ENCODE measurements at places on chromosomes 11 and 22.

GRCh38 chr11:59283311-59283710 lies 70.6 kb upstream of the MPEG1 start:
- DNase-seq, result no peak

DNA sequence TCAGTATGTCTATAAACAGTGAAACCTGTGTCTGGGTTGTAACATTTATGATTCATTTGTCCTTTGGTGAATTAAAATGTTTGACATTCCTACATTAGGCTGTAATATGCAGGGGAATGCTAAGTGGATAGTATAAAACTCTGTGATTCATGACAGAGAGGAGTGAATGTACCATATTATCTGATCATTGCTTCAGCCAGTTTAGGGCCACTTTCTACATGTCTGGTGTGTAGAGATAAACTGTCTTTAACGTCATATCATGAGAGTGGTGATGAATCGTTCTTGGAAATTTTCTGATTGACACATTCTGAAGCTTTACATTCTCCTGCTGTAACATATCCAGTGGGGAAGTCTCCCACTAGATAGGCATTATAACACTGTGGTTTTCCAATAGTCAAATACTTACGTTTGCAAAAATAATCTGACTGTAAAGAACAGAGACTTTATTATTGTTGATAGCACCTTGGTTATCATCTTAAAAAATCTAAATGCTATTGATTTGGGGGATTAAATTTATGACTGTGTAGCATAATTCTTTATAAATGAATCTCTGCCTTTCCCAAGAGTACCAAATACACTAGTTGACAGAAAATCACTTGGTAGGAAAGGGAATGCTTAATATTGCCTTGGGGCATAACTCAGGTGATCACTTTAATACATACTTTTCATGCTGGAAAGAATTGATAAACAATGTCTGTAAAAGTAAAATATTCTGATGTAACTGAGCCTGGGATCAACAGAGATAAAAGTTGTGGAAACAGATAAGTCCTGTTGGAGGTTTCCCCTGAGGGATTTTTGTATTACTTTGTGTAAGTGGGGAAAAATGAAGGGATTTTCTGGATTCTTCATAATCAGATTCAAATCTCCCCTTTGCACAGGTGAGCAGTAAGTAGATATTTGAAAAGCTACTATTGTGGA lies 427.9 kb downstream of the JRKL start:
- no peak for DNase-seq

DNA sequence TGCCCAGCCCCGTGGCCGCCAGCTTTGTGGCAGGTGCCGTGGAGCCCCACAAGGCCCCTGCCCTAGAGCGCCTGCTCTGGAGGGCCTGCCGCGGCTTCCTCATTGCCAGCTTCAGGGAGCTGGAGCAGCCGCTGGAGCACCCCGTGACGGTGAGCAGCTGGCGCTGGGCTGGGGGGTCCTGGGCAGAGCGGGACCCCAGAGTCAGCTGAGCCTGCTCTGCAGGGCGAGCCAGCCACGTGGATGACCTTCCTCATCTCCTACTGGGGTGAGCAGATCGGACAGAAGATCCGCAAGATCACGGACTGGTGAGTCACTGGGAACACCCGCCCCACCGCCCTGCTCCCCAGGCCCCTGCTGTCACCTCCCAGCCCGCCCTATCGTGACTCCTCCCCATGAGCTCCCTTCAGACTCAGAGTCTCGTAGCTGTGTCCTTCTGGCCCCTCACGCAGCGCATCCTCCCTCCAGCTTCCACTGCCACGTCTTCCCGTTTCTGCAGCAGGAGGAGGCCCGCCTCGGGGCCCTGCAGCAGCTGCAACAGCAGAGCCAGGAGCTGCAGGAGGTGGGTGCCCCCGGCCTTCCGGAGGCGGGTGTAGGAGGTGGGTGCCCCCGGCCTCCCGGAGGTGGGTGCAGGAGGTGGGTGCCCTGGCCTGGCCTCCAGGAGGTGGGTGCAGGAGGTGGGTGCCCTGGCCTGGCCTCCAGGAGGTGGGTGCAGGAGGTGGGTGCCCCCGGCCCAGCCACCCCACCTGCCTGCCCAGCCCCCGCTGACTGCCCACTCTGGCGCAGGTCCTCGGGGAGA lies 4.7 kb downstream of the TCIRG1 start:
- no peak for DNase-seq

GRCh38 chr11:15430381-15430780 lies 315.7 kb downstream of the INSC start:
- DNase-seq, result no peak

GRCh38 chr11:47183969-47184368 lies 2.3 kb downstream of the PACSIN3 start:
- DNase-seq, result no peak

DNA sequence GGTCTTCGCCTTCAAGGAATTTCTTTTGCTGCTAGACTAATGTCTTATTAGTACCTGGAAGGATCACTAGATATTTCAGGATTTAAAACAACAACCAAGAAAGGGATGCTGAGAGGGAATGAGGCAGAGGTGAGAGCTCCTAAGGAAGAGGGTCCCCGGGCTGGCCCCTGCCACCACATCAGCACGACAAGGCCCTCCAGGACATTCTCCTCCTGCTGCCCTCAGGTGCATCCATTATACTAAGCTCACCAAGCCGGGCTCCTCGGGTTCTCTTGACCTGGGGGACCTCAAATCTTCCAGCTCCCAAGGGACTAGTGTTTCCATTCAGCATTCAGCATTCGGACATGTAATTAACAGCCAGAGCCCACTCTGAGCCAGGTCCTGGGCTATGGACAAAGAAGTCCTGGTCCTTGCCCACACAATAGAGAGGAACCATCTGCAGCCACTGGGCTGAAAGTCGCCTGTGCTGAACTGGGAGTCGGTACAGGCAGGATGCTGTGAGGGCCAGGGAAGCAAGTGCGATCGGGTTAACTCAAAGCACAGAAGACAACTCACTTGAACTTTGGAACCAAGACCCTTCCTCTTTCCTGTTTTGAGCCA lies 29.4 kb upstream of the OAF start:
- DNase-seq, result no peak

GRCh38 chr22:45072322-45072903 lies 62.6 kb upstream of the PHF21B start:
- no peak for DNase-seq

GRCh38 chr22:41919357-41920224 lies 4.7 kb upstream of the SHISA8 start:
- no peak for DNase-seq

Data from stimulated activated CD8-positive, alpha-beta memory T cell treated with anti-CD3 and anti-CD28 coated beads, Interleukin-7, amount 100 ng/mL, for 1 hour (primary cell).